OCI-LY7 (cell line): ENCODE measurements at places on chromosomes 1 and 21. TPM values are rescaled to one million over a fixed set of nuclear protein-coding genes. Genes with fewer than 3 reads are reported as not detected.

The PIGC gene
- 17.1 and 18.4 TPM in 2 replicates for total RNA-seq

The TRIM58 gene
- not detected in 2 replicates for total RNA-seq

The PPT1 gene
- 66.5 and 75.4 TPM in 2 replicates for total RNA-seq

The RAD54L gene
- total RNA-seq, result 78.5 and 84.6 TPM in 2 replicates

The HCRTR1 gene
- not detected in 2 replicates for total RNA-seq

The GBP6 gene
- not detected in 2 replicates for total RNA-seq

The MANEAL gene
- 18.2 and 20.0 TPM in 2 replicates for total RNA-seq

The B3GALT6 gene
- 25.0 and 27.1 TPM in 2 replicates for total RNA-seq

The KRTAP7-1 gene
- total RNA-seq, result not detected in 2 replicates

The HPDL gene
- total RNA-seq, result 21.9 and 25.8 TPM in 2 replicates

DNA sequence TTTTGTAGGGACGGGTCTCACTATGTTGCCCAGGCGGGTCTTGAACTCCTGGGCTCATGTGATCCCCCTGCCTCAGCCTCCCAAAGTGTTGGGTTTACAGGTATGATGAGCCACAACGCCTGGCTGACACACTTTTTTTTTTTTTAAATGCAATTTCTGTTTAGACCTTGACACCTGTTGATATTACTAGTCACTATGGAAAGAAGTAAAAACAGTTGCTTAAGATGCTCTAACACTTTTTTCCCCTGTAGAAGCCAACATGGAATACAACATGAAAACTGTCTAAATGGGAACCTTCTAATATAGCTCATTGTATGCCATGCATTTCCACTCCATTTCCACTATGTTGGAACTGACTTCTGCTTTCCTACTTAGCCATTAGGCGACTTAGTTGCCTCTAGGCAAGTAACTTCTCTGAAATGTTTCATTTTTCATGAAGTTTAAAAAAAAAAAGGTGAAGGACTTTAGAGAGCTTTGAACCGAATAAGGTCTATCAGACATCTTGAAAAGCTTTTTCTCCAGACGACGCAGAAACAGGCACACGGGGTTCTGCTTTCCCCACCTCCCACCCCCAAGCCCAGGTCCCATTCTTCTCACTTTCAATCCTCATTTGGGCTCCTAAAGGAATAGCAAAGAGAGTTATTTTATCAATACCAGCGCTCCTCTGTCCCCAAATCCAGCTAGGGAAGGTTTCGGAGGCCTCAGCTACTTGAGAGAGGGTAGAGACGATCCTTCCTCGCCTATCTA lies 648 bp upstream of the DR1 start:
- peak; percentile 44 for DNase-seq

- DNase-seq, result no peak
Observed at GRCh38 chr1:175045519-175045918, 22.1 kb upstream of the TNN start.

GRCh38 chr1:85195703-85196102 lies 5.1 kb downstream of the SYDE2 start:
- DNase-seq, result no peak

- no peak for DNase-seq
Observed at GRCh38 chr1:72326494-72326893, 44.2 kb upstream of the NEGR1 start.

DNA sequence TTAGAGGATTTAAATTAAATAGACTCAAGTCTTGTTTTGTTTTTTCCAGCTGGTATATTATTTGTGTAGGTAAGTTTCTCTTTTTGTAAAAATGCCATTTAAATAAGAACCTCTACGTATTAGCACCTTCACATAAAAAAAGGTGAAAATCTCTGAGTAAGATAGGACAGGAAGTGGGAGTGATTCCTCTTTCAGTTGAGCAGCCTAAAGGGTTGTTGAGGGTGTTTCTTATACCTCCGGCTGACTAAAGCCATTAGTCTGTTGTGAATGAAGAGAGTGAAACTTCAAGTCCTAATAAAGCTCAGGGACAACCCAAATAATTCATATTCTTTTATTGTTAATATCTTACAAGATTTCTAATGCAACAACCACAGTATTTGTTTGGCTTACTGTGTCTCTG lies 188.7 kb downstream of the CHRM3 start:
- no peak for DNase-seq

DNA sequence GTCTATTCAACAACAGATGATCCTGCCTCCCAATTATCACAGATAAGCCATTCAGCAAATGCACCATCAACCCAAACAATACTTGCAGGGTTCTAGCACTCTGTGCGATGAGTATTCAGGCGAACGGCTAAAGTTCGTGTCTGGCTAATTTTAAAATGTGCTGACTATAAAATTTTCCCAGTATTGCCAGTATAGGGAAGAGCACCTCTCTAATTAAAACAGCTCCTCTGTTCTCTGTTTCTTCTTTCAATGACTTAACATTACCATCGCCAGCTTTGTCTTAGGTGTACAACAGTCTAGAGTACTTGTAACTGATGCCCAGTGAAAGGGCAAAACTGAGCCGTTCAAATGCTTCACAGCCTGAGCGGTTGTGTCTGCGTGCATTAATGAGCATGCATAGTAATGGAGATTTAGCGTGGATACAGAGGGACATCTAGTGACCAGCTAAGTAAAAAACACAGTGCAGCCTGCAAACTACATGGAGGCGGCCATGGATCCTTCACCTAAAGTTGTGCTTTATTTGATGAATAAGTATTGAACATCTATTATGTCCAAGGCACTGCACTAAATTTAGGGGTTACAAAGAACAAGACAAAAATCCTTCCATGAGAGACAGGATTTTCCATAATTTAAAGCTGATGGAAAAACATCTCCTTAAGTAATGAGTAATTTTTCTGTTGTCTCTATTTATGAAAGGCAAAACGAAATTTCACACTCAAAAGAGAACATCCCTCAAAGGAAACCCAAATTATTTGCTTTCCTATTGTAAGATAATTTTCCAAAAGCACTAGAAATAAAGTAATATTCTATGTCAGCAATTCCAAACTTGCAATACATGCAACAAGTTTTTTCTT lies 120.0 kb downstream of the SETD4 start:
- peak; percentile 48 for DNase-seq

GRCh38 chr1:6420454-6421042 lies 829 bp upstream of the HES2 start:
- no peak for DNase-seq

DNA sequence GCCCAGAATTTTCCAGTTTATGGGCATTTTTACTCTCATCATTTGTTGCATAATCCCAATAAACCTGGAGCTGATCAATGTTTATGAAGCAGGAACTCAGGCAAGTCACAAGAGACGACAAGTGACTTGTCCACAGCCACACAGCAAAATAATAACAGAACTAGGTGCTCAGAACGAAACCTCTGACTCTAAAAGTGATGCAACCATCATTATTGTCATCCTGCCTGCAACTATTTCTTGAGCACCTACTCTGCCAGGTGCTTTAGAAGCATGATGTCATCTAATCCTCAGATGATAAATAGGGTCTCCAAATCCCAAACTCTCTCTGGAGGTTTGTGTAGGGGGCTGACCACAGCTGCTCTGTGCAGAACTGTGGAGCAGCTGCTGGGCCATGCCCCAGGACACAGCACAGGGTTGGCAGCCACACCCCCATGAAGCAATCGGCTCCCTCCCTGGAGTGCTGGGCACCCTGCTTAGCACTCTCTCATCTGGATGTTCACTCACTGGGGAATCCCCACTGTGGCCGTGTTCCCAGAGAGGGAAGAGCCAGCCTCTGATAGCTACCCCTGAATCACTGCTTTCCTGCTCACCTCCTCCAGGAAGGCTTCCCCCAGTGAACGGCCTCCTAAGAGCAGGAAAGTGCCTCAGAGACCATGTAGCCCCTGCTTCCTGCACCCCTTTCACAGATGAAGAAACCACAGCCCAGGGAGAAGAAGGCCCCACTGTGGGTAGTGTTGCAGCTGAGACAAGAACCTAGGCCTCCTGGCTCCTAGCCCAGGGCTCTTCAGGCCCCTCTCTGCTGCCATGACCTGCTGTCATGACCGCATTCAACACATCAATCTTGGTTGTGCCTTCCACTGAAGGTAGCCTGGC lies 2.1 kb downstream of the TTC22 start:
- no peak for DNase-seq

DNA sequence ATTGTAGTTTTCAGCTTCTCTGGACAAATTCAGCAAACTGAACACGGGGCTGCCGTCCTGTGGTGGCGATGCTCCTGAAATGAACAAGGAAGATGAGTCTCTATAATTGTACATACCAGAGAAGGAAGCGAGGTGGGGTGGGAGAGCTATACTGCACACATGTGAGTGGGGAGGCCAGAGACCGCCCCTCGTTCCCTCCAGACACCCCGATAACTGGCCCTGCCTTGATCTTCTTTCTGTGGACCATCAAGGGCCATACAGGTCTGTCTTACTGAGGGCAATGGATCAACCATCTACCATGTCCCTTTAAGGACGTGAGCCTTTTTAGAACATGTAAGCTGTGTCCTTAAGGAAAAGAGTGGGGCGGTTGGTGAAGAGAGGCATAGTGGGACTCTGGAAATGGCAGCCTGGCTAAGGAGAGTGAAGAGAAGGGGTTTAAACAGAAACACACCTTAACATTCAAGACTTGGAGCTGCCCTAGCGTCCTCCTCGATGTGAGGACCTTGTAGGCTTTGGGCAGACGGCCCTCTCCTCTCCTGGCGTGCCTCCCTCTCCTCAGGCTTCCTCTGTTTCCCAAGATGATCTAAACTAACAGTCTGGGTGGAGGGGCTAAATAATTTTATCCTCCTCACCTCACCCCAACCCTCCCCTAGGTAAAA lies 5.8 kb downstream of the PLEKHO1 start:
- DNase-seq, result no peak

DNA sequence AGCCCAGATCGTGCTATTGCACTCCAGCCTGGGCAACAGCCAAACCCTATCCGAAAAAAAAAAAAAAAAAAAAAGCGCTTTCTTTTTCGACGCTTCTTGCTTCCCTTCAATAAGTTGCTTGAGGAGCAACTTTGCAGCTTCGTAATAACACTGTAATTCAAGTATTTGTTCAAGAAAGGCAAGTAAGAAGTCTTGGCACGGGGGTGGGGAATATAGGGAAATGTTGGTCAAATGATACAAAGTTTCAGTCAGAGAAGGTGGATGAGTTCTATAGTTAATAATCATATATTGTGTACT lies 871 bp upstream of the PSMA5 start:
- DNase-seq, result no peak
